Astrocyte (in vitro differentiated cells and primary cell): ENCODE measurements at places on chromosomes 1 and 21.

- DNase-seq = peak; percentile 27
Measured at GRCh38 chr1:26234644-26235370, 807 bp downstream of the CEP85 start.

DNA sequence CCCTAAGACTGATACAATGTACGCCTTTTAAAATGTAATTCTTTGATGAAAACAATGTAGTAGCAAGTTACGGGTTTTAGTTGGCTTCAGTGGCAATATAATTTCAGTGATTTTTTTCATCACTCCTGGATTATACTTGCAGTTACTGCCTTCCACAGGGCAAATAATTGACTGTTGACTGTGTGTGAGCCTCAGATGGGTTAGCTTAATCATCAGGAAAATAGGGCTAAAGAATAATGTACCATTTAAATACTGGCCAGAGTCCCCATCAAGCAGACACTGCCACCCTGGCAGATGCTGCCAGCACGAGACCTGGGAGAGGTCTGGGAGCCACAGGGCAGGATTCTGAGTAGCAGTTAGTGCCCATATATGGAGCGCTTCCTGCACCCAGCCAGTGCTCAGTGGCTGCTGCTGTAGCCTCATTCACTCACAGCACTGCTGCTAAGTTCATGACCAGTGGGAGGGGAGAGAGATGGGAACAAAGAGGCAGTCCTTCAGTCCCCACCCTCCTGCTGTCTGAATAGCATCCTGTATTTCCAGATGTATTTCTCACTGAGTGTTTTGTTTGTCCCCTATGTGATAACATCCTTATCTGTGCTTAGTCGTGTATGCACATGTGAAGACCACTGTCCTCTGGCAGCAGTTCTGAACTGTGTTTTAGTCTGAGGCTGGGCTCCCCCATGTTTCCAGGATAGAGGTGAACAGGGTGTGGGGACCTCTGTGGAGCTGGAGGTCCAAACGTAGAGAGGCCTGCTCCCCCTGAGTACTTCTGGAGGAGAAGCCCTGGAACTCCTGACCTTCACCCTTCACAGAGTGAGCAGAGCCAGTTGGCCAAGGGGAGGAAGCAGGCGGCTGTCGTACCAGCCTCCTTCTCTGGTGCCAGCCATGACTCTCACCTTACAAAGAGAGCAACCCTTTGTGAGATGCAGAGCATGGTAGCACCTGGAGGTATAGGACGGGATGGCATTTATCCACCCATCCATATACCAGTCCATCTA lies 80.4 kb downstream of the ADARB1 start:
- DNase-seq = peak; percentile 80

- DNase-seq = no peak
Measured at GRCh38 chr1:54796902-54797301, 4.2 kb downstream of the TTC22 start.

DNA sequence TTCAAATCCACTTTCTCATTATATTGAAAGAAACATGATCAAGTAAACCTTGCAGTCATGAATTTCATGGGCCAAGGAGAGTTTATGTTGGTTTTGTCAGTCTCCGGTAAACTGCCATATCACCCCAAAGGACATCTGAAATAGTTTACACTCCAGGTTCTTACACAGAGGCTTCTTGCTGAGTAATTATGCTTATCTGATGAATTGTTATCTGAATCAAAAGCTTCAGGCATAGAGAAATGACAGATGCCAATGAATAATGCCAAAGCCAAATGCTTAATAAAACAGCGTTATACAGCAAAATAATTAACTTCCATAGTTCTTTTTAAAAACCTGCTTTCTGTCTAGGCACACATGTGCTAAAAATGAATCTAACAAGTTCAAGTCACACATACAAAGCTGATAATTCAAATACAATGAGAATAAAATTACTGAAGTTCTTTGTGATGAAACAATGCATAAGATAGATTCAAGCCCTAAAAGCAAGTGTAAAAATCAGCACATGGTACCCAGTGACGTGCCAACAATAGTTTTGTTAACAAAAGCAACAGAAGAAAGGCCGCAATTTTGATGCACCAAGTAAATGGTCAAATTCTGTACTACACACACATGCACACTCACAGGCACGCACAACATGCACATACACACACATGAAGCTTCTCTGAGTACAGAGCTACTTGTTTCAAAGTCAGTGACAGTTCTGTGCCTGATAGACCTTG lies 109.2 kb downstream of the SLC44A5 start:
- DNase-seq = no peak

DNA sequence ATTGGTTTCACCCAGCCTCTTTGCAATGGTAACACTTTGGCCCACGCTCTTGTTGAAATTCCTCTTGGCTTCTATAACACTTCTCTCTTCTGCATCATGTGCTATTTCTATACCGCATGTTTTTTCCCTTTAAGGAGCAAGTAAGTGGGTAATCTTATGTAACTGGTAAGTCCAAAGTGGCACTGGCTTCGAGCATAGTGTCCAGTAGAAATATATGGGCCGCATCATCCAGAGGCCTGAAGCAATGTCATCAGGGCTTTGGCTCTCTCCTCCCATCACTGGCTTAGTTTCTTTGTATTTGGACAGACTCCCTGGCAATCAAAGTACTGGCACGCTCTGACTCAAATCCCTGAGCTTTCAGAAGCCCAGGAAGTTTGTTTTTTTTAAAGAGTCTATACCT lies 17.5 kb downstream of the CHML start:
- no peak for DNase-seq

DNA sequence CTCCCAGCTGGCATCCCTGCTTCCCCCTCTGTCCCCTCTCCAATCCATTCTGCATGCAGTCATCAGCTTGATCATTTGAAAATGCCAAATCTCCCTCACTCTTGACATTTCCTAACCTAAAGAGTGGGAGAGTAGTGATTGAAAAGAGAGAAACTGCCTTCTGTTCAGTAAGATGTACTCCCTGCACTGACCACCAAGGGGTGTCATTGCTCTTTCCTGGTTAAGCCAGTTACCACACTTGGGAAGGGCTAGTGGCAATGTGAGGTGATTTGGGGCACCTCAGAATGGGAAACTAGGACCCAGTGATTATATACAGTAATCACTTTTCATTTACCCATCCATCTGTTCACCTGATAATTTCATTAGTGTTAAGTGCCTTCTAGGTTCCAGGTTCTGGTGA lies 6.9 kb upstream of the TMEM269 start:
- no peak for DNase-seq

- no peak for DNase-seq
Measured at GRCh38 chr1:231966983-231967382, 340.4 kb downstream of the DISC1 start.

GRCh38 chr1:46401964-46402626 lies 8.0 kb downstream of the FAAH start:
- DNase-seq = peak; percentile 86

DNA sequence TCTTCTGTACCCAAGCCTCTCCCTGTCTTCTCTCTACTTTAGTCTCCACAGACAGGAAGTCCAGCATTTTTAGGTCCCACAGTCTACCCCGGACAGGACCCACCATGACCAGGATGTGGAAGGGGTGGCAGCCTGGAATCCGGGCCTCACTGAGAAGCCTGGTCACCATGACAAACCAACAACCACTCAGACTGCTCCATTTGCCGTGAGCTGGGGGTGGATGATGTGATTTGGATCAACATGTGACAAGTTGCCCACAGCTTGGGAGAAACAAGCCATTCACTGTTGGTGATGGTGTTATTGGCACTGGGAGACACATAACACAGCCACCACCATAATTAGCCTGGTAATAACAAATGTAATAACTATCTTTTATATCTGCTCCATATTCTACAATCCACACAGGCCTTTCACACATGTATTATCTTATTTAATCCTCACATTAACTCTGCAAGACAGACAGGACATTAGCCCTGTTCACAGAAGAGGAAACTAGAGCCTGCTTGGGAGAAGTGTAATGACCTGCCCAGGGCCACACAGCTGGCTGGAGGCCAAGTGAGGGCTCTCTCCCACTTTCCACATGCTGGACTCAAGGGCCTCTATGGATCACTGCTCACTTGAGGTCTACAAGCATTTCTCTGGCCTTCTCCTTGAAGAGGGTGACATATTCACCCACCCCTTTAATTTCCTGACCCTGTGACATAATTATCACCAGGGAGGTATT lies 22.9 kb downstream of the MEF2D start:
- DNase-seq = no peak

DNA sequence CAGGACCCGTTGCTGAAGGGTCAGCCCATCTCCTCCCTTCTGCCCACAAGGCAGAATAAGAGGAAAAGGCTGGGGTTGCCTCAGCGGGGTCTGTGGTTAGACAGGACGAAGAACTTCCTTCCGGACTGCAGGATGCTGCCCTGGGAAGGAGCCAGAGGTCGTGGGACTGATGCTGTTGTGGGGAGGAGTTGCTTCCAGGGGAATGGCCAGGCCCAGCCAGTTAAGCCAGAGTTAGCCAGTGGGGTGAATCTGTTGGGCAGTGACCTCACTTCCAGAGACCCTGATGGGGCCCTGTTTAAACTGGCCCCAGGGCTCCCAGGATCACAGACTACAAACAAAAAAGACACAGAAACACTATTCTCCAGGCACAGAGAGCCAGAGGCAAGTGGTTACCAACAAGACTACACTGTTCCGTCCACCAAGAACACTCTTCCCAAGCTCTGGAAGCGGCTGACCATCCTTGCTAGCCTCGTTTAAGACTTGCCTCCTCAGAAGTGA lies 13.0 kb downstream of the FAM229A start:
- peak; percentile 49 for DNase-seq

DNA sequence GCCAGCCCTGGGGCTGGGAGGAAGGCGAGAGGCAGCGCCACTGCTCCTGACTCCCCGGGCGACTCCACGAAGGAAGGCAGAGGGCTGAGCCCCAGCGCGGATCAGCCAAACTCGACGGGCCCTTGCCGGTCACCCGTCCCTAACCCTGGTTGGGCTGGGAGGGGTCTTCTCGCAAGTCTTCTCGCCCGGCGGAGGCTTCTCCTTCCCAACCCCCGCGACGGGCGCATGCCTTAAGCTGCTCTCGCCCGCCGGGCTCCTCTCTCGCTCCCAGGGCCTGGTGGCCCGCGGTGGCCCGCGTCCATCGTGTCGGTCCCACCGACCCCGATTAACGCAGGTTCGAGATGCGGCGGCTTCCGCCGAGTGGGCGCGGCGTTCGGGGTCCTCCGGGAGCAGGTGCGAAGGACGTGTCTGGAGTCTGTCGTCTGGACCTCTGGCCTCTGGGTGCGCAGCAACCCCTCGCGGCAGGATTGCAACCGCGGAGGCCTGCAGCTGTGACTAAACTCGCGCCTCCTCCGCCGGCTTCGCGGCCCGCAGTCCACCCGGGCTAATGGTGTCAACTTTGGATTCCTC lies 29.0 kb upstream of the PPM1J start:
- peak; percentile 49 for DNase-seq

- no peak for DNase-seq
Measured at GRCh38 chr1:22794647-22795365, 84.2 kb downstream of the EPHB2 start.

DNA sequence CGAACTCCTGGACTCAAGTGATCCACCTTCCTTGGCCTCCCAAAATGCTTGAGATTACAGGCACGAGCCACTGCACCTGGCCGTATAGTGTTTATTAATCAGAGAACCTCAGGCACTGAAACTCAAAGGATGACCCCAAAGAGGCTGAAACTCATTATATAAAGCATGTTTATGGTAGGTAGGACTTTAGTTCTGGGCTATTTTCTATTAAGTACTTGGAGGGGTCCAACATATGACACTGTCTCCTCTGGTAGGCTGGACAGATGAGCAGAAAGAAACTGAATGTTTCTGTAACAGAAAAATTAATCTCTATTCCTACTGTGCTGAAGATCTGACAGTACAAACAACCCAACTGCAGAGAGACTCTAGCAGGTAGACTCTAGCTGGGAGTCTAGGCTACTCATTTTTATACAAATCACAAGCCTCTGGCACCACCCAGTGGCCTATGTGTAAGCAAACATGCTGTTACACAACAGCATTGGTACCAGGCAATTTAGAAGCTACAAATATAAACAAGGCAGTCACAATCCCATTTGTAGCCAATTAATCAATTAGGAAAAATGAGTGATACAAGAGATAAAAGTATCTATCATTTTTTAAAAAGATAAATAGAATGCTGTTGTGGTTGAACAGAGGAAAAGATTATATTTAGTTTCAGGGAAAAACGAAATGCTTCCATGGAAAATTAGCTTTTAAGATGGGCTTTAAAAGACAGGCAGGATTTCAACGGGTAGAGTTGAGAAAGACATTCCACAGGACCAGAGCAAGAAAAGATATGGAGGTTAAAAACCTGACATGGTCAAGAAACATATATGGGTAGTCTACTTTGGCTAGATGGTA lies 10.4 kb downstream of the DCAF8 start:
- peak; percentile 43 for DNase-seq

GRCh38 chr1:30747033-30748008 lies 10.3 kb downstream of the LAPTM5 start:
- DNase-seq = no peak

- no peak for DNase-seq
Measured at GRCh38 chr1:248009681-248010080, 3.8 kb upstream of the OR2L5 start.

DNA sequence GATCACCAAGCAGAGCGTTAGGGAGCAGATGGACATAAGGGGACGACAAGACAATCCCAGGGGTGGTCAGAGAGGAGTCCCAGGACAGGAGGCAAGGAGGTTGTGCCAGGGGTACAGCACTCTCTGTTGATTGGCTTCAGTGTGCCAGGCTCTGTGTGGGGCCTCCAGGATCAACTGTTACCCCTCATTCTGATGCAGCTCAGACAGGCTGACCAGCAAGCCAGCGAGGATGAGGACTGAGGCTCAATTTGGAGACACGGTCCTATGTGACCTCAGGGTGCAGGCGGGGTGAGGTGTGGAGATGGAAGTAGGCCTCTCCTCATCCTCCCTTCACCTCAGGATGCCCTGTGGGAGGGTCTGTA lies 4.0 kb downstream of the HYI start:
- no peak for DNase-seq

DNA sequence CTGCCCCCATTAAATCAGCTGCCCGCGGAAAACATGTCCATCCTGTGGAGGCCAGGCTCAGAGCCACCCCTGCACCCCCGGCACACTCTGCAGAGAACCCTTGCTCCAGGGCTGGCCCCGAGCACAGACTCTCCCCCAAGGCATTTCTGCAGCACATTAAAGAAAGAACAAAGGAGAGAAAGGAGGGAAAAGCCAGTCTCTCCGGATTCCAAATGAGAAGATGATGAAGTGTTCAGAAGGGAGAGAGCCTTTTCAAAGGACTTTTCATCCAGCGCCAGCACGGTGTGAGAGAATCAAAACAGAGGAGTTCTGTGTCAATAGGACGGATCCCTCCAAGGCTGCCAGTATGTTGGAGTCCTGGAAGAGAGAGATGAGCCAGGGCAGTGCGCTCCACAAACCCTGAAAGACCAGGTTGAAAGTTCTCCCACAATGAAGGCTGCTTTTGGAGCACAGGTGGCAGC lies 498.3 kb downstream of the NPHP4 start:
- DNase-seq = no peak

DNA sequence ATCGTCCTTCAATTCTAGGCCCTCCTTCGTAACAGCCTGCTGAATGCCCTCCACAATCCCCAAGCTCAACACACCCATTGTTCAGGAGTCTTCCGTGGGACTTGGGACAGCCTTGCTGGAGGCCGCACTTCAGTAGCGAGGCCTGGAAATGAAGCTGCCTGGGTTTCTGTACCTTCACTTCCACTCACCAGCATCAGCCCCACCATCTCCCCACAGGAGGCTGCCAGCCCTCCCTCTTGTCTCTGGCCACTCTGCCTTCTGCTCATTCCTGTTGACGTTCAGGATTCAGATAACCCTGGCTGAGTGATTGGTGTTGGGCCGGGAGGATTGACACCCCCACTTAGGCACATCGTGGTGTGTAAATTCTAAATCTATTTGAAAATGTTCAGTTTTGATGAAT lies 23.4 kb upstream of the CSF1 start:
- no peak for DNase-seq

- no peak for DNase-seq
Measured at GRCh38 chr1:56150441-56151215, 428.7 kb downstream of the PLPP3 start.
